Liver (tissue), 10 donors: ENCODE measurements at places on chromosomes 11 and 22. TPM values are rescaled to one million over a fixed set of nuclear protein-coding genes. Genes with fewer than 3 reads are reported as not detected.

PGA5 gene
- 1.7 TPM for total RNA-seq

FAM111A gene
- total RNA-seq, result 20.9 TPM

CCDC116 gene
- 0.05 TPM for total RNA-seq

APOL5 gene
- total RNA-seq, result not detected

DKK3 gene
- 9.9 TPM for total RNA-seq

ZNF214 gene
- 1.3 TPM for total RNA-seq

SHISAL1 gene
- 0.17 TPM for total RNA-seq

GTSE1 gene
- 13.9 TPM for total RNA-seq

TMPRSS5 gene
- 0.05 TPM for total RNA-seq

HEPN1 gene
- total RNA-seq, result not detected

PARVA gene
- 3.1 TPM for total RNA-seq

PANX2 gene
- 0.56 TPM for total RNA-seq

NCAPH2 gene
- total RNA-seq, result 30.8 TPM

OR51B2 gene
- 0.17 TPM for total RNA-seq

TMEM80 gene
- total RNA-seq, result 11.1 TPM

THY1 gene
- 1.3 TPM for total RNA-seq

TMEM121B gene
- 0.17 TPM for total RNA-seq

MMP3 gene
- not detected for total RNA-seq

MUC6 gene
- 0.05 TPM for total RNA-seq

TNNT3 gene
- total RNA-seq, result not detected

SLC7A4 gene
- 0.42 TPM for total RNA-seq

BTBD18 gene
- total RNA-seq, result not detected

CCDC73 gene
- total RNA-seq, result 0.23 TPM

IL18BP gene
- total RNA-seq, result 5.9 TPM

PRRG4 gene
- 12.0 TPM for total RNA-seq

SOX6 gene
- 20.8 TPM for total RNA-seq

PAK1 gene
- total RNA-seq, result 9.4 TPM

SLC17A6 gene
- total RNA-seq, result not detected

HTR3B gene
- not detected for total RNA-seq

ART1 gene
- total RNA-seq, result not detected

TCN1 gene
- 4.7 TPM for total RNA-seq

SCARF2 gene
- total RNA-seq, result 1.7 TPM

TKFC gene
- 47.7 TPM for total RNA-seq

BDNF gene
- 0.28 TPM for total RNA-seq

DEPDC7 gene
- 64.8 TPM for total RNA-seq

CBLIF gene
- not detected for total RNA-seq

CXCR5 gene
- total RNA-seq, result not detected

GPR83 gene
- total RNA-seq, result 0.08 TPM

SCT gene
- total RNA-seq, result not detected
